ENCODE measurements at places on chromosomes 16 and 17. TPM values are rescaled to one million over a fixed set of nuclear protein-coding genes. Genes with fewer than 3 reads are reported as not detected.

GRCh38 chr16:55552621-55553020 is 13.9 kb upstream of the CAPNS2 start:
- DNase-seq: no peak

DNA sequence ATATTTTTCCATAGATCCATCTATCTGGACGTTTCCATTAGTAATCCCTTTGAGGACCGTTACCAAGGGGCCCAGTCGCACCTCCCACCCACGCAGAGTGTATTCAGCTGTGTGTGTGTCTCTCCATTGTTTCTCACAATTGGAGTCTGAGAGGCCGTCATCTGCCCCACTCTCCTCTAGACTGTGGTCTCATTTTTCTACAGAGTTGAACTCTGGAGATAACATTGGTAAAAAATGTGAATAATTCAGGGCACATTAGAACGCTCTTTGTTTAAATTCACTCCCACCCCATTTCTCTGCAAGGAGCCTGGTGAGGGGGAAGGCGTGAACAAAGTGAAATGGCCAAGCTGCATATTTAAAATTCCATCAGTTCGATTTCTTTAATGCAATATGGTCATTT is 333.1 kb upstream of the MAF start:
- DNase-seq: no peak

GRCh38 chr17:30332057-30332542 is 1.8 kb downstream of the TMIGD1 start:
- DNase-seq: no peak

SOX8 gene
- 0.06 TPM for total RNA-seq

BRD7 gene
- total RNA-seq: 44.1 TPM

GRCh38 chr17:7041607-7042500 is 2.0 kb downstream of the SLC16A11 start:
- no peak for DNase-seq

TSEN54 gene
- 16.0 TPM for total RNA-seq

GAST gene
- total RNA-seq: not detected

DNA sequence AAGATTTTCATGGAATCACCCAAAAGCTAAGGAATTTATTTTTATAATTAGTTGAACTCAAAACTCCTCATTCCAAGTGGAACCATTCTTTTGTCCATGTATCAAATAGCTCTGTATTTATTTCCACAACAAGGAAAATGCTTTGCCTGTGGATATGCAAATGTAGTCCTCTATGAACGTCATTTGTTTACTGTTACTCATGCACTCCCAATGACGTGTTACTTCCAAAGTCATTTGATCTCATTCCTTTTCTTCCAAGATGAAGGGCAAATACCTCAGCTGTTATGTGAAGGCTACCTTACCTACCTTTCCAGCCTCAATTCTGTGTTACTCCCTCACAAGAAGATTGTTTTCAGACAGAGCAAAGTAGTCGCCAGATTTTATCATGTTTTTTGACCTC is 83.7 kb downstream of the ITFG1 start:
- no peak for DNase-seq

Data from glomerular endothelial cell (primary cell).